ENCODE measurements at places on chromosomes 5 and 9.

GRCh38 chr5:135444881-135445280 is 2.3 kb downstream of the DCANP1 start:
- DNase-seq: no peak

- DNase-seq: no peak
Measured at GRCh38 chr5:111583758-111584203, 71.4 kb upstream of the STARD4 start.

- no peak for DNase-seq
Measured at GRCh38 chr9:98031935-98032334, 24.6 kb upstream of the NANS start.

- peak; percentile 33 for DNase-seq
Measured at GRCh38 chr9:110217656-110218099, 9.7 kb upstream of the C9orf152 start.

- no peak for DNase-seq
Measured at GRCh38 chr5:9554122-9554521, 8.2 kb upstream of the SEMA5A start.
